Calu3 (cell line): ENCODE measurements at places on chromosomes 6 and 20. TPM values are rescaled to one million over a fixed set of nuclear protein-coding genes. Genes with fewer than 3 reads are reported as not detected.

Gene LSM14B
- total RNA-seq = 76.9 and 78.0 TPM in 2 replicates

Gene WFDC10B
- total RNA-seq = not detected in 2 replicates

Gene SLC44A4
- 185 and 238 TPM in 2 replicates for total RNA-seq

Gene RPP21
- total RNA-seq = 53.3 and 64.2 TPM in 2 replicates

GRCh38 chr6:5151360-5151954 is 66.3 kb downstream of the PPP1R3G start:
- no peak overlapping the region for H3K27ac ChIP-seq
- no peaks in the 10 kb centered on the region for H3K36me3 ChIP-seq
- no peak for DNase-seq
- no peaks in the 10 kb centered on the region for H3K27me3 ChIP-seq

GRCh38 chr6:14313248-14313647 is 195.7 kb downstream of the CD83 start:
- H3K36me3 ChIP-seq = no peaks in the 10 kb centered on the region
- H3K4me3 ChIP-seq = no peak overlapping the region
- no peak for DNase-seq
- no peak overlapping the region for H3K27ac ChIP-seq

GRCh38 chr6:133275213-133275612 is 34.1 kb downstream of the EYA4 start:
- H3K4me1 ChIP-seq = no peaks in the 10 kb centered on the region
- H3K36me3 ChIP-seq = no peaks in the 10 kb centered on the region
- H3K27me3 ChIP-seq = no peaks in the 10 kb centered on the region
- DNase-seq = no peak
- no peak overlapping the region for H3K4me3 ChIP-seq
